CMK (cell line): ENCODE measurements at places on chromosomes 7 and 10.

DNA sequence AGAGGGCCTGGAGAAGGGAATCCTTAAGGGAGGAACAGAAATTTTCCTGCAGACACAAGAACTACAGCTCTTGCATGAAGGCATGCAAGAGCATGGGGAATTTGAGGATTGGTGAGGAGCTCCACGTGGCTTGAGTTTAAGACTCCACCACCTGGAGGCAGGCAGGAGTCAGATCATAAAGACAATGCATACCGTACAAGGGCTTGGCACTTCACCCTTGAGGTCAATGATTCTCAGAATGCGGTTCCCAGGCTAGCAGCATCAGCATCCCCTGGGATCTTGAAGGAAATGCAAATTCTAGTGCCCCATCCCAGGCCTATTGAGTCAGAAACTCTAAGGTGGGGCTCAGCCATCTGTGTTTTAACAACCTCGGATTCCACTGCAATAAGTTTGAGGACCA lies 143.8 kb downstream of the C7orf25 start:
- no peak for DNase-seq

DNA sequence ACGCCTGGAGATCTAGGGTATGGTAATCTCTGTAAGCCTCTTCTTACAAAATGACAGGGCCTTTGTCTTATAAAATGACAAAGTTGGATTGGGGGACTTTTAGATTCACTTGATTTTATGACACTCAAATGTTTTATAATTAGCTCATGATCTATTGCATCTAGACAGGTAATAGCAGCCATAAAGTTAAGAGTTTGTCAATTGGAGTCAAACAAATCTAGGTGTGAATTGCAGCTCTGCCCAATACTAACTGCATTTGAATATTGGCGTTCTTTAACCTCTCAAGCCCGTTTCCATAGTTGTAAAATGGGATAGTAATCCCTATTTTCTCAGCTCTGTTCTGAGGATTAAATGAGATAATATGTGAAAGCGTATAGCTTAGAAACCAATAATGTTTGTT lies 14.1 kb upstream of the MRC1 start:
- DNase-seq: no peak

DNA sequence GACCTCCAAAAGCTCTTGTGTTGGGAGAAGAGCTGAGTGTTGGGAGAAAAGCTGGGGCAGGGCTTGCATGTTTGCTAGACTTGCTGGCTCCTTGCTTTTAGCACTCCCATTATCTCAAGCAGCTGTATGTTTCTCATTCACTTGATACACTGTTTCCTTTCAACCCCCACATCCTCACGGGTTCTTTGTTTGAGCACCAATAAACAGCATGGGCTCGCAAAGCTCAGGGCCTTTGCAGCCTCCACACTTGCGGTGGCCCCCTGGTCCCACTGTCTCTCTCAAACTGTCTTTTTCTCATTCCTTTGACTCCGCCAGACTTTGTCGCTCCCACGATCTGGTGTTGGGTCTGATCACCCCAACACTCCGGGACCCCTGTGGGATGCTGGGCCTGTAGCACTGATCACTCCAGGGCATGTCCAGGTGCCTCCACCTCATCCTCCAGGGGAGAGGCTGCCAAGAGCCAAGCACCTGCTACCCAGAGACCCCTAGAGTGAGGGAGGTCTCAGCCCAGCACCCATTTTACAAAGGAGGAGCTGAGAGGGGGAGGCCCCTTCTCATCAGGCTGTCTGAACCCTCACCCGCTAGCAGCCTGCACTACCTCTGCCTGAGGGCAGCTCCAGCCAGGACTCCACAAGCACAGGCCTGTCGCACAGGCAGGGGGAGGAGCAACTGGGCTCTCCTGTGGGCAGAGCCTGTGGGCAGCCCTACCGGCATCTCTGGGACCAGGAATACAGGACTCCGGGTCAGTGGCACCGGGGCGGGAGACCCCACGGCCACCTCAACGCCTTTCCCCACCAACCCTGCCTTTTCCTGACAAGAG lies 49.1 kb upstream of the MSMB start:
- no peak for DNase-seq

- no peak for DNase-seq
These were observed 380.1 kb downstream of the CNTNAP2 start for GRCh38 chr7:146496657-146497056.

DNA sequence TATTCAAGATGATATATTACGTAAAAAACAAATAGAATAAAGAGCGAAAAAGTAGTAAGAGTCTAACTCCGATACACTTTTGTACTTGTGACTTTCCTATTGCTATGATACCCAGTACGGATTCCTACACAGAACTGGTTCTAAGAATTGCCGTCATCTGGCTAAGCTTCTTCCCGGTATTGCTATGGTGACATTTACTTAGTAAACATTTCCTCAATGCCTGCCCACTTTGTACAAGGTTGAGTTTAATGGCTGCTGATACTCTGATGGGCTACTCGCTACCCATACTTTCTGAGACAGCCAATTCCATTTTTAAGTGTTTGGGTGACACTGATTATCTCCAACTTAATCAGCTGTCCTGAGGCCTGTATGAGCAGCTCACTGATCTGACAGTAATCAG lies 55.6 kb downstream of the OSBPL3 start:
- DNase-seq: no peak

DNA sequence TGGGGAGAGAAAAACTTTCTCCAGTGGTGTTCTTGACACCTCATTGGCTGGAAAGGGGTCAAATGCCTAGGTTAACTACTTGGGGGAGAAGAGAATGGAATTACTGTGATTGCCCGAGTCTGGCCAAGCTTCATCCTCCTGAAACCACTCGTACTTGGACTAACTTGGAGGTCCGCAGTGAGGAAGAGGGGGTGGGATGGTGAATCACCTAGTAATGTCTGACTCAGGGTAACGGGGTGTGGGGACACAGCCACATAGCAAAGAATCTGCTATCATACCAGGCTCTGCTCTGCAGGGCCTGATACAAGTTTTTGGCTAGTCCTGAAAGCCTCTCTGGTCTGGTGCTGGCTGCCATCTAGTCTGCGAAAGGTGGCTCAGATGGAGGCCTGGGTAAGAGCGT lies 190.9 kb downstream of the RPS24 start:
- DNase-seq: no peak

DNA sequence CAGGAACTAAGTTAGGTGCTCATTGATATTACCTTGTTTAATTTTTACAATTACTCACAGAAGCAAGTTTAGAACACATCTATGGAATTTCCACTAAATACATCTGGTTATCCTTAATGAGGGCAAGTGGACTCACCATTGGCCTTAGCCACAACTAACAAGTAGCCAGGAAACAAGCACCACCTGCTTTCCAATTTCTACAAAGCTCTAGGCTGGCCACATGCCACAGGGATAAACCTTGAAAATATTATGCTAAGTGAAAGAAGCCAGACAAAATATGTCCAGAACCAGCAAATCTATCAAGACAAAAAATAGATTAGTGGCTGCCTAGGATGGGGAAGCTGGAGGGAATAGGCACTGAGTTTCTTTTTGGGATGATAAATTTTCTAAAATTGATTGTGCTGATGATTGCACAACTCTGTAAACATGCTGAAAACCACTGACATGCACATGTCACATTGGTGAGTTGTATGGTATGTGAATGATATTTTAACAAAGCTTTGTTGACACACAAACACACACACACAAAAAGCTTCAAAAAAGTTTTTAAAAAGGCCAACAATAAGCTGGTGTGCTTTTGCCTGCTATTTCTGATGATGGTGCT lies 179.4 kb downstream of the CPEB3 start:
- DNase-seq: no peak

GRCh38 chr7:95608359-95609173 lies 12.2 kb upstream of the PDK4 start:
- peak; percentile 44 for DNase-seq
